Activated CD4-positive, alpha-beta T cell treated with anti-CD3 and anti-CD28 coated beads, Interleukin-2, Interleukin-6, amounts not matched to agents 100 ng/mL and 50 ng/mL, durations not matched to agents 16 hours and 8 hours (primary cell): ENCODE measurements at places on chromosomes 7 and 10.
A peak's percentile ranks its signal among the peaks of the same experiment; 100 is the strongest.

DNA sequence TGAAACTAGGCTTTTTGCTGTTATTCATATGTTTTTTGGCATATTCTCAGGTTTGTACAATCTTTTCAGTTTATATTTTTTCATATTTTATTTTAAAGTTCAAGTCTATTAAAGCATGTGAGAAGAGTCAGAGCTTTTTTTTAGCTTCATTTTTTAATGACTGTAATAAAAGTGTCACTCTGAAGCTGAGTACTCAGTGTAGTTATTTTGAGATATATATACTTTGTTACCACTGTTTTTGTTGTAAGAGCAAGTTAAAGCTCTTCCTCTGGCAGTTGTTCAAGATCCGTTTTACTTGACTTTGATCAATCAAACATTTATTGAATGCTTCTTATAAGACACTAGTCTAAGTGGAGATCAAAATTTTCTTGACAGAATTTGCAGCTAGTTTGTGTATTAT lies 37.5 kb downstream of the CASD1 start:
- DNase-seq, result no peak

- DNase-seq, result no peak
Measured at GRCh38 chr10:12728494-12728893, 273.0 kb downstream of the CCDC3 start.

DNA sequence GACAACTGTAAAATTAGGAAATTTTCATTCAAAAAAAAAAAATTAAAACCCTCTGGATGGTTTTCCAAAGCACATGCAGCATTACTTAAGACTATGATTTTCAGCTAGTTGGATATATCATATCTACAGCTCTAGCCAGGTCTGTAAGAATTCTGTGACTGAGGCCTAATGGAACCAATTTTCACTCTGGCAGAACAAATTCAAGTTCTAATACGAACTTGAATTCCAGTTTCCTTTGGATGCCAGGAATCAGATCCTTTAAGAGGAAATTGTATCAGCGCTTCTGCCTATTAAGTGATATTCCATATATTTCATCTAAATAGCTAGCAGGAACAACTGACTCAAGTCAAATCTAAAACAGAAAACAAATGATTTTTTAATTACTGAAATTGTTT lies 34.8 kb downstream of the SKIDA1 start:
- no peak for DNase-seq

DNA sequence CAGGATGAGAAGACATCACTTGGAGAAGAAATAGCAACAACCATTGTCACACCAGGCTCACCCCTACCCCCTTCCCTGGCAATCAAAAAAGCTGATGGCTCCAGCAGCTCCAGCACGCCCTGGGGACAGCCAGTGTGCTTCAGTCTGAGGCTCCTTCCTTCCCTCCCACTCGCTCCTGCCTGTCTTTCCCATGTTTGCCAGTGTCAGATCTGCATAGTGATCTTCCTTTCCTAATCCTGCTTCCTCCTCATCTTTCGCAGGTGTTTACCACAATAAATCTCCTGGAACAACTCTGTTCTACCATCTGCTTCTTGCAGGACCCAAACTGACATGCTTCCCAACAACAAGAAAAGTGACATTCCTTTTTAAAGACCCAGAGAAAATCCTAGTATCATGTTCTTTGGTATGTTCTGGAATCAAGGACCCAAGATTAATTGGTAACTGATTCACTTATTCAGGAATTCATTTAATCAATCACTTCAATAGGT lies 57.1 kb downstream of the STEAP1B start:
- no peak for DNase-seq

GRCh38 chr7:143954135-143954534 lies 509 bp upstream of the OR2F1 start:
- no peak for DNase-seq

DNA sequence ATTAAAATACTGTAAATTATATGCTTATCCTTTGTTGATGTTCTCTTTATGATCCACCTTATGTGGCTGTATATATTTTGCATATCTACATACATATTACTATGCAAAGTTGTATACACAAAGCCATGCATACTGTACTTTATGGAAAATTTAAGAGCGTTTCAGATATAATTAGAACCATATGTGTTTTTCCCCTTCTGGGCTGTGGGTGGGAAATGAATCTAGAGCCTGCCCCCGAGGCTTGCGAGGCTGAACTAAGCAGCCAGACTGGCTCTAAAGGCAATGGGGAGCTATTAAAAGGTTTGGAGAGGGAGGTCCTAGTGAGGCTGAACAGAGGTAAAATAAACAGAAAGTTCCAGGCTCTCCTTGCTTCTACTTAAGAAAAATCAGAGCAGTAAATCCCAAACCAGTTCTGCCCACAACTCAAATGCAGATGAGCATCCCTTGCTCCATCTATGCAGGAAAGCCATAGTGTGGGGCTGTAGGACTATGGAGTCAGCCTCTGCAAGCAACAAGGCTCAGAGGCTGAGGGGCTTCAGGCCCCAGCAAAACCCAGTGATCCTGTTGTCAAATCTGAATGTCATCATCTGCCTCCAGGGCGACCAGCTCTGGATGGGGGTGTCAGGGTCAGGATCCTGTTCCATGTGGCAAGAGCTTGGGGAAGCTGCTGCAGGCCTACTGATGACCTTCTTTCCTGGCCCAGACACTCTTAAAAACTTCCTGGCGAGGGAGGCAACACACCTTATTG lies 14.1 kb upstream of the DDIT4 start:
- DNase-seq, result peak; percentile 29

DNA sequence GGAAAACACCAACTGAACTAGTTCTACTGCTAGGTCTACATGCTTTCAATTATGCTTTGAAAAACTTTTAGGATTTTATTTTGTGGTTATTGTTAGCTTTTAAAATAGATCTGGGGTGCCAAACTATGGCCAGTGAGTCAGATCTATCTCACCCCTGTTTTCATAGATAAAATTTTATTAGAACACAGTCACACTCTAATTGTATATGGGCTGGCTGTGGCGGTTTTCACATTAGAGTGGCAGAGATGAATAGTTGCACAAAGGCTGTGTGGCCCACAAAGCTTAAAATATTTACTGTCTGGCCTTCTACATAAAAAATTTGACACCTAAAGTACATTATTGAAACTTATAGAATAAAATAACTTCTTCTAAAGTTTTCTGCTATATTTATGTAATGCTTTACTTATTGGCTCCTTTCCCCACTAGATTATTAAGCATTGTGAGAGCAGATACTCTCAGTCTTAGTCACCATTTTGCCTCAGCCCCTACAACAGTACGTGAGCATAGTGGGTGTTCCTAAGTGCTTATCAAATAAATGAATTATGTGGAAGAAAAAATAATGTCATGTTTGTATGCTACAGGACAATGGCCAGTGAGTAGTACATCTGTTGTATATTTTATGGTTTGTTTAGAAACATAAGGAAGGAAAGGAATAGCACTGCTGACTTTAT lies 5.4 kb upstream of the SUV39H2 start:
- DNase-seq, result peak; percentile 35

- no peak for DNase-seq
Measured at GRCh38 chr7:81776948-81777630, 7.2 kb upstream of the HGF start.
